ENCODE measurements at places on chromosomes 2 and 18. TPM values are rescaled to one million over a fixed set of nuclear protein-coding genes. Genes with fewer than 3 reads are reported as not detected.

The SCN3A gene
- not detected for total RNA-seq

The ITGA4 gene
- 0.42 TPM for total RNA-seq

The STAMBP gene
- 66.3 TPM for total RNA-seq

The CAVIN2 gene
- 16.4 TPM for total RNA-seq

The CFC1 gene
- total RNA-seq: not detected

The PROM2 gene
- total RNA-seq: 2.6 TPM

The RFTN2 gene
- total RNA-seq: not detected

The PTGR3 gene
- total RNA-seq: 19.8 TPM

The PASK gene
- 9.0 TPM for total RNA-seq

The SERPINB11 gene
- total RNA-seq: not detected

The SPATA3 gene
- total RNA-seq: not detected

The MAPK4 gene
- not detected for total RNA-seq

The KLHL30 gene
- total RNA-seq: 0.27 TPM

The ALPP gene
- 0.35 TPM for total RNA-seq

The FAM110C gene
- 8.3 TPM for total RNA-seq

DNA sequence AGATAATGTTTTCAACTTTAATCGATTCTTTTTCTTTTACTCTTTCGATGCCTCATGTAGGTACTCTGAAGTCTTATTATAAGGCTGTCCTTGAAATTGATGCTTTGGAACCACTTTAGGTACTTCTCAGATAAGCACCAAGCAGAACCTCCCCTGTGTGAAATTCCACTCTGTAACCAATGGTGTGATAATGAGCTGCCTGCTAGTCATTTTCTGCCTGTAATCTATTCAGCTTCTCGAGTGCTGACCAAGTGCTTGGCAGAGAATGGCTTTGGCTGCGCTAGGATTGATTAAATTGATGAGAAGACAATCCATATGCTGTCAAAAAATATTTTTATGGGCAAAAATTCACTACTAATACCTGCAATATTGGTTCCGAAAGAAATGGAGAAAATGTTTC lies 132.1 kb upstream of the STON1 start:
- no peak for DNase-seq

- DNase-seq: peak; percentile 65
Measured at GRCh38 chr2:197777823-197778407, 7.2 kb downstream of the BOLL start.

DNA sequence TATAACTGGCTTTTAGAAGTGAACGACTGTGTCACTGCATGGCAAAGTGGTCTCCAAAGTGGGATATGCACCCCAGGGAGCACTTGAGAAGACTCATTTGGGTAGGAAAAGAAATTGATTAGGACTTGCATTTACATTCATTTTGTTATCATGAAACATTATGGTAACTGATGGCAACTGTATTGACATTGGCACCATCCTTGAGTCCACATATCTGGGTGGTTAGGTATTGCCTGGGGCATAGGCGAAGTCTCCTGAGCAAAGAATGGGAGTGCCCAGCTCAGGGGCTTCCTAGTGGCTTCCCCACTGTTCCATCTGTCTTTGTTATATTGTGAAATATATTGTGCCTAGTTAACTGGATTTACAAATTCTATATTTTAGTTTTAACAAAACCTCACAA lies 29.2 kb downstream of the SPATS2L start:
- peak; percentile 71 for DNase-seq

- DNase-seq: peak; percentile 40
Measured at GRCh38 chr2:201432038-201432620, 19.1 kb downstream of the TRAK2 start.

DNA sequence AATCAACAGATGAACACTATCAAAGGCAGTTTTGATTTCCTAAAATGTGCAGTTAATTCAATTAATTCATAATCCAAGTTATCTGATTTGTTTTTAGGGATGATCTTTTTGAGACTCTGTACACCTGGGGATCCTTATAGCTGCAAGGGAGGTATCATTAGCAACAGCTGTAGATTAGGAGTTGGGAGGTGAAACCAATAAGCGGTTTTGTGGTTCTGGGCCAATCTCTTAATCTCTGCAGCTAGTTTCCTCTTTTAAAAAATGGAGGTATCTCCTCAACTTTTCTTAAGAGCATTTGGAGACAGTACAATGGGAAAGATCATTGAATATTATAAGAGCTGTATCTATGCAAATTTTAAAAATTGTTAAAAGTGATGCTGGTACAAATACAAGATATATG lies 126.0 kb downstream of the MC4R start:
- no peak for DNase-seq

GRCh38 chr2:12169721-12170120 lies 423.3 kb downstream of the LPIN1 start:
- no peak for DNase-seq

- no peak for DNase-seq
Measured at GRCh38 chr2:131425231-131425941, 50.5 kb upstream of the TUBA3D start.

- no peak for DNase-seq
Measured at GRCh38 chr2:24834733-24835395, 41.6 kb downstream of the CENPO start.

GRCh38 chr2:215970425-215970824 lies 42.9 kb downstream of the MREG start:
- DNase-seq: no peak

- peak; percentile 93 for DNase-seq
Measured at GRCh38 chr2:199228887-199229819, 228.6 kb downstream of the SATB2 start.

- no peak for DNase-seq
Measured at GRCh38 chr2:105541189-105542050, 142.6 kb upstream of the FHL2 start.

DNA sequence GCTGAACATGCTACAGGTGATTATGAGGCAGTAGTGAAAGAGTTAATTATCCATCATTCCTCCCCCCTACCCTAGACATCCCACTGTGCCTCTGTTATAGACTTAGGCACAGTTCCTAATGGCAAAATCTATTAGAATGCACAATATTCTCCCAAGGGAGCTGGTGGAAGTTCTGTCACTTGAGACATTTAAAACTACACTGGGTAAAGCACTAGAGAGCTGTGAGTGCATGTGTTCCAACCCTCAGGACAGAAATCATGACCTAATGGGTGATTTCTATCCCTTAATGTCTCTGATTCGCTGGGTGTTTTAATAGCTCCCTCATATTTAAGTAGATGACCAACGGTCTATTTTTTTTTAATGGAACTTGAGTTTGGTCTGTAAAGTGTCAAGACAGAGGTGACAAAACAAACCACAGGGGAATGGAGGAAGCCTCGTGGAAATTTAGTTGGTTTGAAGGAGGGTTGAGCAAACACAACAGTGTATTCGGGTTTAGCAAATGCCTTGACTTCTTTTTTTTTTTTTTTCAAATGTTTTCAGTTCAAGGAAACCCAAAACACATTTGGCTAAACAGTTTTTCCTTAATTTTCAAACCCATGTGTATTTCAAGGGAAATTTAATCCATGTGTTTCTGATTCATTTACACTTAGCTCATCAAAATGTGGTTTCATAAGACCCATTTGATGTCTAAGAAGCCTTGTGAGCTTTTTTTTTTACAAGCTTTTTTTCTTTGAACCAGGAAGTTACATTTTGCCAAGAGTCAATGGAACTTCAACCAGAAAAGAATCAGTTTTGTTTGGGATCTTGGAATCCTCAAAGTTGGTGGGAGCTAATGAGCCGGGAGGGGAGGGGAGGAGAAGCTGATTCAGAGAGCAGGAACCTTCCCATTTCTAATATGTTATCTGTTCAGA lies 665.1 kb upstream of the ZEB2 start:
- DNase-seq: no peak

GRCh38 chr18:43180814-43181213 lies 65.3 kb upstream of the RIT2 start:
- no peak for DNase-seq

DNA sequence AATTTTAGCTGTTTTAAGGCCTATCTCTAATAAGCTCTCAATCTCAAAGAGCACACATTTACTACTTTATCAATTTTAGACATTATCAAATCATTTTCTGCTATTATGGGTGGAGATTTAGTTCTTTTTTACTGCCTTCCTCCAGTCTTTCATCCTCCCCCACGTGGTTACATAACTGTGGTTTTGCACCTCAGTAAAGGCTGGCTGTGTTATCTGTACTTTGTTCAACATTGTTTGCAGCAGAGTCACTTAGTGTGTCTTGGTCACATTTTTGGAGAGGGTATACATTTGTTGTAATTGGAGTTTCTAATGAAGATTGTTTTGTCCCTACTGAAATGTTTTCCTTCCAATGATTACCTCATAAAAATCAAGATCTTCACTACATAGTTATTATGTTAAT lies 549.6 kb upstream of the CELF4 start:
- DNase-seq: no peak

DNA sequence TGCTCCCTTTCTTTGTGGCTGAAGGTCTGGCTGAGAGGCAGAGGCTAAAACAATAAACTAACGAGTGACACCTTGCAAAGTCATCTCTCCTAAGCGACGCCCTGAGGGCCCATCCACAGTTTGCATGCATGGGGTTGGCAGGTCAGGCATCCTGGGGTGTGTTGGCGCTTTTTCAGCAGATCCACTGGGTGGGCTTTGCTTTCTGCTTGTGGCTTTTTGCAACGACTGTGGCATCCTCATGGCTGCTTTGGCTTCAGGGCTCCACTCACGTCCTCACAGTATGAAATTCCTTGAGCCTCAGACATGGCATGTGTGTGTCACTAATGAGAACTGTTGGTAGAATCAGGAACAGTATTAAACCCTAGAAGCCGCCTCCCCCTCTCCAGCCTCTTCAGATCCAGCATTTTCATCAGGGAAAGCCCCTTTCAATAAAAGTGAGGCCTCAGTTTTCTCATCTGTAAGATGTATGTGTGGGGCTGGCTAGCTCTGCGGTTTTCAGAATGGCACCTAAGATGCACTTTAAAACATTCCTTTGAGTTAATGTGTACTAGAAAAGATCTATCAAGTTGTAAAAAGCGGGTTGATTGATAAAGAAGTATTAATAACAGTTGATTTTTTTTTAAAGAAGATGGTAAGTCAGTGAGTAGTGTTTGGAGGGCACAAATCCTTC lies 72.5 kb downstream of the SH3BP4 start:
- peak; percentile 25 for DNase-seq

GRCh38 chr2:133589456-133589855 lies 21.2 kb upstream of the NCKAP5 start:
- DNase-seq: no peak

GRCh38 chr2:73983322-73984202 lies 1.1 kb upstream of the TET3 start:
- peak; percentile 91 for DNase-seq

GRCh38 chr18:35876243-35876642 lies 96.2 kb upstream of the RMP24 start:
- no peak for DNase-seq

DNA sequence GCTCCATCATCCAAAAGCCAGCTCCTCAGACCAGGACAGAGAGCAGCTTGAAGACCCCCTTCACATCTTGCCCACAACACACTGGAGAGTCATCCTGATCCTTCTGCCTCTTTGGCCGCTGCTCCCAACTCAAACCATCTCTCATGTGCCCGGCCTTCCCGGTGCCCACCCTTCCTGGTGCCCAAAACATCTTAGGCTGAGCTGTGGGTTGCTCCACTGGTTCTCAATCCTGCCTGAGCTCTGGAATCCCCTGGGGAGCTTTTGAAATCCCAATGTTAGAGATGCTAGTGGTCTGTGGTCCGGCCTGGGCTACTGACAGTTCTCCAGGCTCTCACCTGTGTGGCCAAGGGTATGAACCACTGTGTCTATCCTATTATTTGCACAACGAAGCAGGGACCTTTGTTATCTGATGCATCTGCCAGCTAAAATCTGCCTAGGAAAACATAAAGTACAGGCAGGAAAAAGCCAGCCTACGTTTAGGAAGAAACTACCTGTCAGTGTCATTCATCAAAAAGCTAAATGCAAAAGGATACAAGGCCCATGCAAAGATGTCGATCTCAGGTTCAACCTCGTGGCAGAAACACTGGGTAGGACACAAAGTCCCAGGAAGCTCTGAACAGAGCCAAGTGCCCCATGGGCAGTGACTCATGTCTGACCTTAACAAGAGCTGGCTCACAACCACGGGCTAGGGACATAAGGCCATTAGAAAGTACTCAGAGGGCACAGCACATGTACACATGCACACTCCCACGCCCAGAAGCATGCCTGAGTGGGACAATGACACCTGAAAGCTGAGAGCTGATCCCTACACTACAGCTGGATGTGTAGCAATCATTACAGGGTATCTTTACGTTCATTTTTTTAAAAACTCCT lies 30.8 kb downstream of the TBC1D8 start:
- DNase-seq: peak; percentile 99

- DNase-seq: no peak
Measured at GRCh38 chr2:198483051-198483450, 678.7 kb downstream of the PLCL1 start.

GRCh38 chr2:98743835-98744234 lies 12.9 kb upstream of the MGAT4A start:
- DNase-seq: peak; percentile 14

- no peak for DNase-seq
Measured at GRCh38 chr2:241904011-241904718, 34.6 kb downstream of the RTP5 start.

DNA sequence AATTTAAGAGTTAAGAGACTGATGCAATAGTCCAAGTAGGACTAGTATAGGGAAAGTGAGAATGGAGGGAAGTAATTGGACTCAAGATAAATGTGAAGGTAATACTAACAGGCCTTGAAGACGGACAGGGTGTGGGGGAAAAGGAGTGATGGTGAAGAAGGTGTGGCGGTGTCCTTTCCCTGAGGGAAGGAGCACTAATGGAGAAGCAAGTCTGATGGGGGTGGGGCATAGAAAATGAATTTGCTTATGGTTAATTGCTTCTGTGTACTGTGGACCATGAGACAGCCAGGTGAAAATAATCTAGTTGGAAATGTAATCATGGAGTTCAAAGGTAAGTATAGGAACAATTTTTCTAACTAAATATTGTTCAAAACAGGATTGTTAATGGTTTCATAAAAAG lies 7.1 kb upstream of the TGOLN2 start:
- no peak for DNase-seq

GRCh38 chr2:219687882-219688559 lies 60.6 kb downstream of the SLC4A3 start:
- DNase-seq: no peak

GRCh38 chr2:29417630-29418029 lies 302.4 kb downstream of the CLIP4 start:
- DNase-seq: no peak

DNA sequence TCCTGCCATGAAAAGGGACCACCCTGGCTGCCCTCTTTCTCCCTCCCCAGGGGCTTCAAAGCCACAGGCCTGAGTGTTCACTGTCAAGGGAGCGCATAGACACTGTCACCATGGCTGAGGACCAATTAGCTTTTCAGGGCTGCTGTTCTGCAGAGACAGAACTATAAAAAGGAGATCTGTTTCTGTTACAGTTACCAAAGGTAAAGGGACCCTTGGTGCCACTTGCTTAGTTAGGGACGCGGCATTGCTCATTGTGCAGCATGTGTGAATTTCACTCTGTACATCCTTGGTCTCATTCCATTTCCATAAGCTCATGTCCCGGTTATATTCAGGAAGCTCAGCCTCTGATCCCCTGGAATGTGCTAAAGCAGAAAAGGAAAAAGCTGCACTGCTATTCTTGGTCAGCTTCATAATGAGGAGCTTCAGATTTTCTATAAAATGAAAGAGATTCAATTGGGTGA lies 55.5 kb upstream of the RNF152 start:
- DNase-seq: no peak

- no peak for DNase-seq
Measured at GRCh38 chr2:29040552-29040951, 33.8 kb downstream of the PCARE start.

GRCh38 chr18:6328621-6329010 lies 86.1 kb downstream of the L3MBTL4 start:
- no peak for DNase-seq

- no peak for DNase-seq
Measured at GRCh38 chr2:8141780-8142179, 540.1 kb upstream of the ID2 start.

GRCh38 chr2:23534771-23535170 lies 149.8 kb downstream of the KLHL29 start:
- DNase-seq: no peak
